Activated naive CD8-positive, alpha-beta T cell treated with anti-CD3 and anti-CD28 coated beads, Interleukin-2, amount 50 U/mL, for 16 hours (primary cell): ENCODE measurements at places on chromosomes 2 and 18.

DNA sequence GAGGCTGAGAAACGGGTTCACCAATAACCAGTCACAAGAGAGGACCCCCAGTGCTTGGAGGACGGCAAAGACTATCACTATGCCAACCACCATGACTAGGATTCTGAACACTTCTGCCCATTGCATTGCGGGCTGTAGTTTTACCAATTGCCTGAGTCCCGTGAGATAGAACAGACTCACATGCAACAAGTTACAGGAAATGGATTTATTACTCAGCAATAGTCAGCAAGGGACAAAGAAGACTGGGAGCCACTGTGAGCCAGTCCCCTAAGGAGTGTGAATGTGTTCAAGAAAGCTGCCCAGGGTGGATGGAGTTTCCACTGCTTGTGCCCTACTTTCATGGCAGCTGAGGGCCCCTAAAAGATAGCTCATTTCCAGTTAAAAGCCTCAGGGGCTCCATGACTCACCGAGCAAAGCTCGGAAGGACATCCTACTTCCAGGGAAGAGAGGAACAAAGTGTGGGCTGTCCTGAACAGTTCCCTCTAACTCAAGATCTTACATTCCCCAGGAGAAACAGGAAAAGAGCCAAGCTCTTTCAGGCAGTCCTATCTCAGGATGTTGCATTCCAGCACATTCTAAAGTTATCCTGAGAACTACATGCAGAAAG, 54.4 kb downstream of the SLC4A3 start:
- DNase-seq = no peak

- DNase-seq = no peak
Observed at GRCh38 chr2:226795281-226796011, 4.2 kb downstream of the IRS1 start.

DNA sequence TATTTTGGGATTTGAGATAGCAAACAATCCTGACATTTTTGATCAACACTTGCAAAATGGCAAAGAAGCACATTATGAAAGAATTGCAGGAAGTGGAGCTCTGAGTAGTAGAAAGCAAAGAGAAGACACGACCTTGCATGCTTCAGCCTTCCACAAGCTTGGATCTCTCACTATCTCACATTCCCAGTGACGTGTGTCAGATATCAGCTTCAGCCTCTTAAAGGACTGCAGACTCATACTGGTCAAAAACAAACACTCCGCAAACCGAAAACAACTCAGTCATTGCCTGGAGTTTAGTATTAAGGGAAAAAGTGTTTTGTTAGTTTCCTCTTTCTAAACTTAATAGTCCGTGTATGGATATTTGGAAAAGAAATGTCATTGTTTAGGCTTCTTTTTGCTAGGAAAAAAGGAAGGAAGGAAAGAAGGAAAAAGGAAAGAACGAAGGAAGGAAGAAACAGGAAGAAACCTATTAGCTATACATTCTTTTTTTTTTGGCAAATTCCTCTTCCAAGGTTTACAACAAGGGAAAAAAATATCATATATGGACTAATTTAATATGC, 32.6 kb upstream of the SLC40A1 start:
- DNase-seq = no peak

DNA sequence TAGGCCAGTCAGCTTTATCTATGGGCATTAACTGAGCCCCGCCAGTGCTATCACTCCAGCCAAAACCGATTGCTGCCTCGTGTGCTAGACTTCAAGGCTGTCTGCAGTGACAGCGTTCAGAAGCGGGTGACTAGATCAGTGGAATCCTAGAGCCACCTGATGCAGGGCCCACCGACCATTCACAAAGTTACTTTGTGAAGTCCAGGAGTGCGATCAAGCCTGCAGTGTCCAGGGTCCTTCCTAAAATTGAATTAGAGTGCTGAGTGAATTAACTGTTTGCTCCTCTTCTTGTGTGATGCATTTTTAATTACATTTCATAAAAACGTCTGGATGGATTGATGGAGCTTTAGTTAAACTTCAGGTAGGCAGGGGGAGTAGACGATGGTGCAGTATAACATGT, 13.9 kb downstream of the PCARE start:
- DNase-seq = no peak

- no peak for DNase-seq
Observed at GRCh38 chr2:66813525-66813924, 378.6 kb downstream of the MEIS1 start.

DNA sequence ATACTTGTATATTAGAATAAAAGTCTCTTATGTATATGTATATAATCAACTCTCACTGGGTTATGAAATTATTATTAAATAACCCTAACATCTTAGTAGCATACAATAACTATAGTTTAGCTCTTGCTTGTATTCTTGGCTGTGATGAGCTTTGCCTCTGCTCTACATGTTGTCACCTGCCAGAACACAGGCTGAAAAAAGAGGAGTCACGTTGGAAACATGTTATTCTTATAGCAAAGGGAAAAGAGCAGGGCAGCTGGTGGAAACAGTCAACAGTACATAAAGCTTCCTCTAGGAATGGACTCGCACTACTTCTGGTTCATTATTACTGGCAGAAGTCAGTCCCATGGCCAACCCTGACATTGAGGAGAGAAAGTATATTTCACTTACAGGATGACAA, 362.0 kb upstream of the KYNU start:
- DNase-seq = no peak

GRCh38 chr2:27024188-27024587, 8.6 kb upstream of the TMEM214 start:
- no peak for DNase-seq

DNA sequence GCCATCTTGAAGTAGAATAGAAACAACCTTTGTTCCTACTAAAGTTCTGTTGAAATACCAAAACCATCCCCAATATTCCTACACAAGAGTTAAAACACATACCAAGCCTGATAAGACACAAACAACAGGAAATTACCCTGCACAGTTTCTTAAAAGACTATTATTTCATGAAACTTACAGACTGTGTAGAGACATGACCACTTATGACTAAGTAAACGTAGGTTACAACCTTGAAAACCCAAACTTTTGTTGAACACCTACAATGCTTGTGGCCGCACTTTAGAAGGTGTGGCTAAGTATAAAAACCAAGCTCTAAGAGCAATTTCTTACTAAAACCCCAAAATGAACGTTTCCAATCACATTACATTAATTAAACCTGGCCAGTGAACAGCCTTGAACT, 2.0 kb downstream of the SMAD2 start:
- DNase-seq = no peak

- DNase-seq = no peak
Observed at GRCh38 chr2:221104361-221104811, 467.7 kb downstream of the EPHA4 start.

DNA sequence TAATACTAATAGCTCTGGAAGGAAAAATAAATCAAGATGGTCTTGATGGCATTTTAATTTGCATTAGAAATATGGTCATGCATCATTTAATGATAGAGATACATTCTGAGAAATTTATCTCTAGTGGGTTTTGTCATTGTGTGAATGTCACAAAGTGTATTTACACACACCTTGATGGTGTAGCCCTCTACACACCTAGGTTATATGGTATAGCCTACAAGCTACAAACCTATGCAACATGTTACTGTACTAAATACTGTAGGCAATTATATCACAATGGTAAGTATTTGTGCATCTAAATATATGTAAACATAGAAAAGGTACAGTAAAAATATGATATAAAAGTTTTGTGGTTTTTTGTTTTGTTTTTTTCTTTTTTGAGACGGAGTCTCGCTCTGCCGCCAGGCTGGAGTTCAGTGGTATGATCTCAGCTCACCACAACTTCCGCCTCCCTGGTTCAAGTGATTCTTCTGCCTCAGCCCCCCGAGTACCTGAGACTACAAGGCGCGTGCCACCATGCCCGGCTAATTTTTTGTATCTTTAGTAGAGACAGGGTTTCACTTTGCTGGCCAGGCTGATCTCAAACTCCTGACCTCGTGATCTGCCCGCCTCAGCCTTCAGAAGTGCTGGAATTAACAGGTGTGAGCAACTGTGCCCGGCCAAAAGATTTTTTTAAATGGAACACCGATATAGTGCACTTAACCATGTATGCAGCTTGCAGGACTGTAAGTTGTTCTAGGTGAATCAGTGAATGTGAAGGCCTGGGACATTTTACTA, 83.7 kb upstream of the UBXN4 start:
- DNase-seq = peak; percentile 13

GRCh38 chr2:119122663-119123062, 35.9 kb downstream of the C1QL2 start:
- no peak for DNase-seq

GRCh38 chr2:107374249-107374648, 452.4 kb upstream of the RGPD4 start:
- no peak for DNase-seq

- DNase-seq = no peak
Observed at GRCh38 chr18:75277610-75277928, 67.0 kb downstream of the TSHZ1 start.

GRCh38 chr2:54871457-54872107, 148.1 kb downstream of the EML6 start:
- no peak for DNase-seq

GRCh38 chr2:74103763-74104162, 43.9 kb downstream of the BOLA3 start:
- no peak for DNase-seq

DNA sequence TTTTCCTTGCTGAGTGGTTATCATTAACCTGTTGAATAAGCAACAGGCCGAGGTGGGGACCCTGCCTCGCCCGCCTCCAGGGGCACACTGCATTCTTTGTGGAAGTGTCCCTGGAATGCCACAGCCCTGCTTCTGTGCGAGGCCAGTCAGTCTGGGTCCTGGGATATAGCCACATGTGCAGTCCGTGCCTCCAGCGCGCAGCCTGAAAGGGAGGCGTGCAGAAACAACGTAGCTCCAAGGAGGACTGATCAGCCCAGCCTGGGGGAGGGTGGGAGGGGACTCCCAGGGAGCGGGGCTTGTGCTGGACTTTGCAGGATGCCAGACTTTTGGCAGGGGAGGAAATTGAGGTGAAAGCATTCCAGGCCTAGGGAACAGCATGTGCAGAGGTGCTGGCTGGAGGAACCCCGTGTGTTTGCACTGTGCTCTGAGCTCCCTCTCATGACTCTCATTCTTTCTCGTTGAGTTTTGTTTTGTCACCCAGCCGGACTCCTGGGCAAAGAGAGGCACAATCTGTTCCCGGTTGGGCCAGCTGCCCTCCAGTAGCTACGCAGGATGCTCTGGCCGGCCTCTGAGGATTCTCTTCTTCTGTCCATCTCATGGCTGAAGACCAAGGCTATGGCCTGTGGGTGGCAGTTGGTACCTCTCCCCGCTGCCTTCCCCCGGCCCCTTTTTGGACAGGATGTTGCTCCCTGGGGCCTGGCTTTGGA, 39.7 kb downstream of the HPCAL1 start:
- DNase-seq = no peak

DNA sequence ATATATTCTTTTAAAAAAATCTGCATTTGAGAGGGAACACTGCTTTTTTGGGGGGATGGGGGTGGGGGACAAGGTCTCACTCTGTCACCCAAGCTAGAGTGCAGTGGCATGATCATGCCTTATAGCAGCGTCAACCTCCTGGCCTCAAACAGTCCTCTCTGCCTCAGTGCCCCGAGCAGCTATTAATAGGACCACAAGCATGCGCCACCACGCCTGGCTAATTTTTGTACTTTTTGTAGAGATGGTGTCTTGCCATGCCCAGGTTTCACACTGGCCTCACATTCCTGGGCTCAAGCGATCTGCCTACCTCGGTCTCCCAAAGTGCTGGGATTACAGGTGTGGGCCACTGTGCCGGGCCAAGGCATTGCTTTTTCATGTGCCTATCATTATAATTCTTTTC, 154.2 kb downstream of the ATAD2B start:
- no peak for DNase-seq

GRCh38 chr2:218074031-218074430, 5.0 kb downstream of the RUFY4 start:
- no peak for DNase-seq

- DNase-seq = no peak
Observed at GRCh38 chr2:233114421-233114861, 54.3 kb downstream of the INPP5D start.

DNA sequence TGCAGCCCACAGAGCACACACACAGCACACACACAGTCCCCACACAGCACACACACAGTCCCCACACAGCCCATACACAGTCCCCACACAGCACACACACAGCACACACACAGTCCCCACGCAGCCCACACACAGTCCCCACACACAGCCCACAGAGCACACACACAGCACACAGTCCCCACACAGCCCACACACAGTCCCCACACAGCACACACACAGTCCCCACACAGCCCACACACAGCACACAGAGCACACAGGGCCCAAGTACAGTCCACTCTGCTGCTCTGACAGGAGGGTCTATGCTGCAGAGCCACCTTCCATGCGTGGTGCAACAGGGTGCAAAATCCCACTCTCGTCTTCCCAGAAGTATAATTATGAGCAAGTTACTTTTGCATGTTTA, 240.5 kb upstream of the SALL3 start:
- no peak for DNase-seq

DNA sequence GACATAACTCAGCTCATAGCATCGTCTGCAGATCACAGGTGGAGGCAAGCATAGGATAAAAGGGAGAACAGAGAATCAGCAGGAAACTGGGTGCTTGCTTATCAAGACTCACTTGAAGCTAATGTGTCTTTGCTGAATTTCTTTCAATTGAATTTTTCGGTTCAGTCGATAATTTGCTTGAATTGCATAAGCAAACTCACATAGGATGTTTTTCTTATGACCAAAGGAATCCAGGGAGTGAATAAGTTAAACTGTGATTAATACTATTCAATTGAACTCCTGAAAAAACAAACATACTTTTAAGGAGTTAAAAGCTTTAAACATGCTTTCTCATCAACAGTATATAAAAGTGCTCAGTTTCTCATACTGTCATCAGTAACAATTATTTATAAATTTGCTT, 707.1 kb upstream of the ACVR2A start:
- DNase-seq = no peak

GRCh38 chr18:75815767-75816166, 388.3 kb upstream of the SMIM21 start:
- no peak for DNase-seq

GRCh38 chr2:217979151-217979811, 23.5 kb downstream of the TNS1 start:
- DNase-seq = no peak

GRCh38 chr2:175575346-175576258, 394.1 kb upstream of the ATP5MC3 start:
- DNase-seq = no peak

DNA sequence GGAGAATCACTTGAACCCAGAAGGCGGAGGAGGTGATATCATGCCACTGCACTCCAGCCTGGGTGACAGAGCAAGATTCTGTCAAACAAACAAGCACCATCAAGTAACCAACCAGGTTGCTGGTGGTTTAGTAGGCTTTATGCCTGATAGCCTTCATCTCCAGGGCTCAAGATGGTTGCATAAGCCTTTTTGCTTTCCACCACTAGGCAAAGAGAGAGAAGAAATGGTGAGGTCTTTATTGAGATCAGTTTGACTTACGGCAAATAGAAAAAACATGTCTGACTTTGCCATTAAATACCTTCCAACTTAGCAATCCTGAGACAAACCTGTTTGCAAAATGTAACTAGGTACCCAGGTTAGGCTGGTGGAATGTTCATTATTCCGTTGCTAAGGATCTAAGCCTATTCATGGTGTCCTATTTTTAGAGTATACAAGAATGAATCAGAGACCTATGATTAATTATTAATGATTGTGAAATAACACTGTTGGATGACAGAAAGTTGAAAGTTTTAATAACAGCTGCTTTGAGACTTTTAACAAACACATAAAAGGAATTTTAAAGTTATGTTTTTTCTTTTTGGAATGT, 53.5 kb upstream of the SLC38A11 start:
- DNase-seq = no peak

- DNase-seq = no peak
Observed at GRCh38 chr2:236508466-236508865, 61.2 kb upstream of the ACKR3 start.
